ENCODE measurements at places on chromosomes 3 and 15. TPM values are rescaled to one million over a fixed set of nuclear protein-coding genes. Genes with fewer than 3 reads are reported as not detected.

GRCh38 chr3:134336587-134336986 lies 37.7 kb downstream of the AMOTL2 start:
- no peak overlapping the region for H3K27ac ChIP-seq
- DNase-seq, result no peak
- H3K27me3 ChIP-seq, result no peaks in the 10 kb centered on the region
- H3K36me3 ChIP-seq, result no peaks in the 10 kb centered on the region
- H3K4me1 ChIP-seq, result no peaks in the 10 kb centered on the region

DNA sequence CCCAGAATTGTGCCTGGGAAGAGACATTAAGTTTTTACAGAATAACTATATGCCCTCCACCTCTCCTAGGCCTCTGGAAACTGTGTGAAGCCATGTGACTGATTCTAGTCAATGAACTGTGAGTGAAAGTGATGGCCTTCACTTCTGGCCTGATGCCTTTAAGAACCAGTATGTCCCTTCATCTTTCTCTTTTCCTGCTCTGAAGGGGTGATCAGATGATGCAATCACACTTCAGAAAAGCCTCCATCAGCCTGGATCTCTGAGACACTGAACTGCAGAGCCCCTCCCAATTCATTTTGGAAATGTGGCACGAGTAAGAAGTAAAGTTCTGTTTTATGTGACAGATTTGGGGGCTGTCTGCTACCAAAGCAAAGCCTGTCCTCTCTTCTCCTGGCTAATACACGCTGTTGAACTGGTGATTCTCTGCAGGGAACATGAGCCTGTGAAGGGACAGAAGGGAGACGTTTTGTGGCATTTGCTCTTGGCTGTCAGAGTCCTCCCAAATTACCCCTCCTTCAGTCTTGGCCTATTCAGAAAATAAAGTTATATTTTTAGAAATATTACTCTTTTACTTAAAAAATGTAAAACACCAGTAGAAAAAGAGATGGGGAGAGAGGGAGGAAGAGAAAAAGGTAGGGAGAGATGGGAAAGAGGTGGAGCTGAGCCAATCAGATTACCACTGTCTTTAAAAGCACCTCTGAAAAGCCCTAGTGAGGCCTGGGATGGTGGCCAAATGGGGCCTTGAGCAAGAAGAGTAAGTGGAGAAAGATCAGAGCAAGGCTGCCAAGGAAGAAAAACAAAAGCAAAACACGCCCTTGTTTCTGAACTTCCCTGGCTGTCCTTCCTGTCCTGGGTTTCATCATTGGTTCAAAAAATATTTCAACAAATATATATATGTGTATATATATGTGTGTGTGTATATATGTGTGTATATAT lies 40.9 kb upstream of the RYK start:
- H3K27ac ChIP-seq, result no peak overlapping the region
- no peak overlapping the region for H3K4me3 ChIP-seq
- peaks cover 5% of the 10 kb centered on the region for H3K36me3 ChIP-seq
- peaks cover 55% of the 10 kb centered on the region for H3K27me3 ChIP-seq
- no peak for DNase-seq

- H3K4me1 ChIP-seq, result no peaks in the 10 kb centered on the region
- no peak overlapping the region for H3K4me3 ChIP-seq
- H3K36me3 ChIP-seq, result no peaks in the 10 kb centered on the region
- peaks cover 55% of the 10 kb centered on the region for H3K27me3 ChIP-seq
Measured at GRCh38 chr3:184272269-184272668, 3.6 kb upstream of the ECE2 start.

DNA sequence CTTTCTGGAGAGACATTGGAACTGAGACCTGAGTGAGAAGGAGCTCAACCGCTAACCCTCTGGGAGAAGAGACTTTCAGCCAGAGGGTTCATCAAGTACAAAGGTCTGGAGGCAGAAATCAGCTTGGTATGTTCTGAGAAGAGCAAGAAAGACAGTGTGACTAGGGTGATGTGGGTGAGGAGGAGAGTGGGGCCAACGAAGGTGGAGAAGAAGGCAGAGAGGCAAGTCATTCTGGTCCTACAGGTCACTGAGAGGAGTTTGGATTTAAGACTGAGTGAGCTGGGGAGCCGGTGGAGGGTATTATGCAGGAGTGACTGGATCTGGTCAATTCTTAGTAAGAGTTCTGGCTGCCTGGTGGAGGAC lies 12.2 kb downstream of the XIRP1 start:
- H3K4me3 ChIP-seq, result peak overlapping the region; percentile 80
- no peaks in the 10 kb centered on the region for H3K27me3 ChIP-seq
- peaks cover 6% of the 10 kb centered on the region for H3K36me3 ChIP-seq
- DNase-seq, result no peak
- peak overlapping the region; percentile 79 for H3K27ac ChIP-seq
- peaks cover 44% of the 10 kb centered on the region for H3K4me1 ChIP-seq

DNA sequence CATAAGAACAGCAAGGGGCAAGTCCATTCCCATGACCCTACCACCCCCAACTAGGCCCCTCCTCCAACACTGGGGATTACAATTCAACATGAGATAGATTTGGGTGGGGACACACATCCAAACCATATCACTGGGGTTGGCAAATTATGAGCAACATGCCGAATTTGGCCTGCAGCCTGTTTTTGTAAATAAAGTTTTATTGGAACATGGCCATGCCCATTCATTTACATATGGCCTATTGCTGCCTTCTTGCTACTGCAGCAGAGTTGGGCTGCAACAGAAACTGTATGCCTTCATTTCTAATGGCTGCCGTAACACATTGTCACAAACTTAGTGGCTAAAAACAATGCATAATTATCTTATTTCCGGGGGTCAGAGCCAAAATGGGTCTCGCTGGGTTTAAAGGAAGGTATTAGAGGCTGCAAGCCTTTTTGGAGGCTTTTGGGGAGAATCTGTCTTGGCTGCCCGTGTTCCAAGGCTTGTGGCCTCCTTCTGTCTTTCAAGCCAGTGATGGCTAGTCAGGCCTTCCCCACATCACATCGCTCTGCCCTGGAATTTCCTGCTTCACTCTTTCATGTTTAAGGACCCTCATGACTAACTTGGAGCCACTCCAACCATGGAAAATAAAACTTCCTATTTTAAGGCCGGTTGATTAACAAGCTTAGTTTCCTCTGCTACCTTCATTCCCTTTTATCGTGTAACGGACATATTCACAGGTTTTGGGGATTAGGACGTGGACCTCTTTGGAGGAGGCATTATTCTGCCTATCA lies 428.5 kb upstream of the PROK2 start:
- no peak for DNase-seq
- peaks cover 2% of the 10 kb centered on the region for H3K36me3 ChIP-seq
- H3K27ac ChIP-seq, result no peak overlapping the region
- no peaks in the 10 kb centered on the region for H3K4me1 ChIP-seq
- H3K4me3 ChIP-seq, result no peak overlapping the region

- H3K4me1 ChIP-seq, result peaks cover 5% of the 10 kb centered on the region
- no peak overlapping the region for H3K27ac ChIP-seq
- no peak for DNase-seq
- H3K36me3 ChIP-seq, result peaks cover 6% of the 10 kb centered on the region
- H3K27me3 ChIP-seq, result no peaks in the 10 kb centered on the region
- no peak overlapping the region for H3K4me3 ChIP-seq
Measured at GRCh38 chr3:101262393-101263240, 57.8 kb downstream of the IMPG2 start.

SCAP gene
- total RNA-seq, result 69.2 TPM

CXCR6 gene
- 109 TPM for total RNA-seq
